Cardiac septum (tissue), 1 donor: ENCODE measurements at places on chromosomes 5 and 9. TPM values are rescaled to one million over a fixed set of nuclear protein-coding genes. Genes with fewer than 3 reads are reported as not detected.

The CFAP157 gene
- not detected for total RNA-seq

The PCDHB13 gene
- total RNA-seq, result 4.8 TPM

The MAP1B gene
- 217 TPM for total RNA-seq

The KCNT1 gene
- 1.2 TPM for total RNA-seq

The MARCOL gene
- total RNA-seq, result not detected

The SLC34A1 gene
- not detected for total RNA-seq

DNA sequence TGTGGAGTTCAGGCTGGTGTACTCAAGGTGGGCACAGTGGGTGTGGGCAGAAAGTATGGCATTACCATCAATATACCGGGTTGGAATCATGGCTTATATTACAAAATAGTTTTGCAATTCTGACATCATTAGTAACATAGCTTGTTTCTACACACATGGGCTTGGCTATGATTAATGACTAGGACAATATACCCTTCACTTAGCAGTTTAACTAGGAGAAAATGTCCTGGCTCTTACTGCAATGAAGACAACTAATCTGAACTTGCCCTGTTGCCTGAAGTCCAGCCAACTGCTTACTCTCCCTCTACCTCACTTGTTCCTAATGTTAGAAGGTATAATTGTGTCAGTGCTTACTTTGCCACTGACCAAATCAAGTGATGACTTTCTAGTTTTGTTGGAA, 612.5 kb downstream of the EFNA5 start:
- no peak for DNase-seq

GRCh38 chr5:1545805-1546355, 22.1 kb upstream of the LPCAT1 start:
- DNase-seq, result peak; percentile 51

- DNase-seq, result no peak
Measured at GRCh38 chr9:9598723-9599122, 1014.1 kb downstream of the PTPRD start.

- DNase-seq, result no peak
Measured at GRCh38 chr9:120944434-120944843, 17.8 kb upstream of the TRAF1 start.
